Sciatic nerve (tissue), 2 donors: ENCODE measurements at places on chromosomes 2 and 18.

DNA sequence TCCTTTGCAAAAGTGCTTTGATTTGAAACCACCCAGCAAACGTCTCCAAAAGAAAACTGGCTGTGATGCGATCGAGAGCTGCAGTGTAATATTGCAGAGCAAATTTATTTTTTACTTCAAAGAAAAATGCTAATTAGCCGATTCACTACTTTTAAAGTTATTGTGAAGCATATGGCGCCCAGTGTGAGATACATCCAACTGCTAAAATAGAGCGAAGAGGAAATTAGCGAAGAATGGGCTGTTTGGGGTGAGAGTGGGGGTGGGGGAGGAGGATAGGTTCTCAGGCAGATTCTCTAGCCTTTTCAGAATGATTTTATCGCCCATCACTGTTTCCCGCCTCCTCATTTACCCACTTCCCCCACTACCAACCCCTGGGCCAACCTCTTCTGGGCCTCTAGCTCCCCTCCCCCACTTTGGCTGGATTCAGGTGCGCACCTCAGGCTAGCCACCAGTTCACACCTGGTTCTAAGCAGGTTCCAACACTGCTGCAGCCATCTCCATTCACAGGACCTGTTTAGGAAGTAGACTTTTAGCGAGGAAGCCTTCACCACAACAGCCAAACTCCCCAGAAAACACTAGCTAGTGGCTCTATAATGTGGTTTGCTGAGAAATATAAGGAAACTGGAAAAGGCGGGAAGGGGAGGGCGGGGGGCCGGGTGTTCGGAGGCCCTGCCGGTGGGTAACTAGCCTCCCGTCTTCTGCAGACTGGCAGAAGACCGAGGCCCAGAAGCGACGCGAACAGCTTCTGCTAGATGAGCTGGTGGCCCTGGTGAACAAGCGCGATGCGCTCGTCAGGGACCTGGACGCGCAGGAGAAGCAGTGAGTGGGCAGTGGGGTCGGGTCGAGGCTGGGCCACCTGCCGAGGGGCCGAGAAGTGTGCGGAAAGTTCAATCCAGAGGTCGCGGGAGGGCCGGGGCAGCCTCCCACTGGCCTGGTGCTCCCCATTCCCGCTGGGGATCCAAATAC, 6.0 kb upstream of the OTX1 start:
- DNase-seq, result no peak

GRCh38 chr2:63679252-63679855, 90.6 kb downstream of the MDH1 start:
- DNase-seq, result no peak

DNA sequence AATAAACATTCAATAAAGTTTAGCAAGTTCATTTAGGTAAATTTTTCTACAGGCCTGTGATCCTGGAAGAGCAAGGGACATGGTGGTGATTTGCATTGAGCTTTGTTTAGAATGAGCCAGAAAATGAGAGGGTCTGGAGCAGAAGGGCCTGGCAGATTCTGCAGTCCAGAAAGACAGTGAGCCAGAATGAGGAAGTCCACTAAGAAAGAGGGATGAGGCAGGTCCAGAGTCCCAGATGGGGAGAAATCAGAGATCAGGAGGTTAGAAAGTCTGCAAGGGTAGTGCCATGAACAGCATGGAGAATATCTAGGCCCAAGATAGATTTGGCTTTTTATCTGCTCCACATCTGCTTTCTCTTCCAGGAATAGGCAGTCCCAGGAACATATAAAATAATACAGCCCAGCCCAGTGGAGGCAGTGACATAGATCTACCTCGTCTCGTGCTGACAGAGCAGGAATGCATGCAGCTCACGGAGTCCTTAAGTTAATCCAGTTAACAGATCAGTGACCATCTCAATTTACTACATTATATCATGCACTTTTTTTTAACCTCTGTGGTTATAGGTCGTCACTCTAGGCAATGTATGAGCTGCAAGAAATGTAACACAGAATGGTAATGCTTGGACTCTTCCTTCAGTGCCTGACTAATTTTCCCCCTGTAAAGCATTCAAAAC, 429.0 kb downstream of the SUCLG1 start:
- no peak for DNase-seq

GRCh38 chr2:120976501-120977307, 241.0 kb downstream of the GLI2 start:
- DNase-seq, result no peak

DNA sequence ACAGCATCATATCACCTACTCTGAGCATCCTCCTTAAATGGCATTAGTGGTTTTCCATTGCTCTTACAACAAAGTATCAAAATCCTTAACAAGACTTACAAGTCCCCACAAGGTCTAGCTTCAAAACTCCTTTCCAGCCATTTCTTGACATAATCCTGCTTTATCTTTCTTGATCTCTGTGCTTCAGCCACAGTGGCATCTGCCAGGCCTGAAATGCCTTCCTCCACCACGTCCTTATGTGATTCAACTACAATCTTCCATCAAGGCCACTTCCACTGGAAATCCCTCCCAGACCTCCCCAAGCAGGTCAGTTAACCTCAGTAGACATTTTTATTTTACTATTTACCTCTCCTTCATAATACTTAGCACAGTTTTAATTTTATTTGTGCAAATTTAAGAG, 83.8 kb upstream of the CCDC150 start:
- DNase-seq, result no peak

DNA sequence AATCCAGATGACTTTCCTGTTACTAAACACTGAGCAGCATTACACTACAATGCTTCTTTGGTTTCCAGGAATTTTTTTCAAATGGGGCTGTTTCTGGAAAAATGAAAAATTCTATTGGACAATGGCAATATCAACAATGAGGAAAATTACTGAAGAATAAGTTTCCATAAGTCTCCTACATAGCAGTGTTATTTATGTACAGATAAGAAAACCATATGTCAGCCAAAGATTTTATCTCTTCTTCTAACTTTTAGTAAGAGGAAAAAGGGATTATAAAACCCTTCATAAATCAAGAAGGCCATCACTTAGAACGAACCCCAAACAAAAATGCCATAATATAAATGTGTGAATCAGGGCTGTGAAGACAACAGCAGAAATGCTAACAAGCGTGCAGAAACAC, 31.6 kb upstream of the NOSTRIN start:
- DNase-seq, result no peak

DNA sequence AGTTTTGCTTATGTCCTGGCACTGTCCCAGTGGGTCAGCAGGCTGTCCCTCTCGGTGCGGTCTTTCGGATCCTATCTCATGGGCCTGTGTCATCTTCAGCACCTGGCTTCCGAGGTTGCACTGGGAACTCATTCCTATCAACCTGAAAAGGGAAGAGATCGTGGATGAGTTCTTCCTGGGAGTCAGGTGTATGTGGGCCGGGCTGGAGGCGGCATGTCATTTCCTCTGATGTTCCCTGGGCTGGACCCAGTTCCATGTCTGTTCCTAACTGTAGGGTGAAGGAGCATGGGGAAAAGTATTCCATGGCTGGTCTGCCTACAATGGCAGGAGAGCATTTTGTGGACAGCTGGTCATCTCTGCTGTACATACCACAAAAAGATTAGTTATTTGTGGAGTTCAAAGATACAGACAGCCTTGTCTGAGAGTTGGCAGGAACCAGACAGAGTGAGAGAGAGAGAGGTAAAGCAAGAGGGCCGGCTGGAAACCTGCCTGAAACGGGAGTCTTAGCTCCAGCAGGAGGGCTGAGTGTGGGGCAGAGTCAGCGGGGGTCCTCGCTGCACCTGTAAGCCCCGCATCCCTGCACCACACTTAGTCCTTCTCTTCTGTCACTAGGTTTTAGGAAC, 25.2 kb downstream of the FAM228A start:
- no peak for DNase-seq

GRCh38 chr2:236876642-236877041, 209.0 kb upstream of the COPS8 start:
- no peak for DNase-seq

DNA sequence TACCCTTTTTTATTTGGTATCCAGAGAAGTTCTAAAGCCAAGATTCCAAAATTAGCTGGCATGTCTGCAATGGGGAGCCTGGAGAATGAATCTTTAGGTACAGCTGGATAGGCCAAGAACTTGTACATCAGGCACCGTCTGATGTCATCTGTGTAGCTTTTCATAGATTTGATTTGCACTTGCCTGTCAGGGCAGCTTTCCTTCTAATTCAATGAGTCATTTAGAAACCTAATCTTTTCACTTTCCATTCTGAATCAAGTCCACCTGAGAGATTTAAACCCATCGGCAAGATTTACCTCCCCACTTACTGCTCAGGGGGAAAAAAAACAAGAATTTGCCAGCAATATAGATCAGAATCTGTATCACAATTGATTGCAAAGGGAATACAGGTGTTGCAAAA, 60.9 kb upstream of the ACAA2 start:
- no peak for DNase-seq

DNA sequence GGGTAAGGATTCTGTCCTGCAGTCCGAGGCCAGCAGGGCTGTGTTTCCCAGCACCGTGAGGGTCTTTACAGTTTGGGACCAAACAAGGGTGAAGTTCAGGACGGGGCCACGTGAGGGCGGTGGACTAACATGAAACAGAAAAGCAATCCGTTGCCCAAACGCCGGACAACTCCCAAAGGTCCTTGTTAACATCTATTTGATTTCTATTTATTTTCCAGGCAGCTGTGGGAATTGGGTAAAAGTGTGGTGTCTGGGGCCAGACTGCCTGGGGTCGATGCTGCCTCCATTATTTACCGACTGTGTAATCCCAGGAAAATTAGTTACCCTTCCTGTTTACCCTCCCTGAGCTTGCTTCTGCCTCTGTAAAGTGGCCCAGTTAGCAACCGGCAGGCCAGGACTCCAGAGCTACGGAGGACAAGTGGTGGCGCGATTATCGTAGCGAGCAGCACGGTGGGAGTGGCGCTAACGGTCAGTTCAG, 66.3 kb upstream of the TCF7L1 start:
- DNase-seq, result peak; percentile 86

GRCh38 chr2:121596221-121597080, 52.8 kb downstream of the CLASP1 start:
- DNase-seq, result no peak

DNA sequence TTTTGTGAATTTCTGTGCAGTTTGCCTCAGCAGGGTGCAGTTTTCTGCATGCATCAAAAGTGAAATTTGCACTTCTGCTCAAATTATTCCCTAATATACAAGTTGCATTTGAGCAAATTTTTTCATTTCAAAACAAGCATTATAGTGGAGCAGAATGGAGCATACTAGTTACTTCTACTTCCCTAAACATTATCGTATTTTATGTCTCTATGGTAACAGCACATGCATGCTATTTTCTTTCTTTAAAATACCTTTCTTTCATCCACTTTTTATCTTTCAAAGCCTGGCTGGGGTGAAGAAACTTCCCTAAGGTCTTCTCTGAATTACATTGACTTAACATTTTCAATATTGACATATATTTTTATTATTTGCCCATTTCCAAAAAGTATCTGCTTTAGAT, 11.2 kb downstream of the RHBDD1 start:
- DNase-seq, result no peak

DNA sequence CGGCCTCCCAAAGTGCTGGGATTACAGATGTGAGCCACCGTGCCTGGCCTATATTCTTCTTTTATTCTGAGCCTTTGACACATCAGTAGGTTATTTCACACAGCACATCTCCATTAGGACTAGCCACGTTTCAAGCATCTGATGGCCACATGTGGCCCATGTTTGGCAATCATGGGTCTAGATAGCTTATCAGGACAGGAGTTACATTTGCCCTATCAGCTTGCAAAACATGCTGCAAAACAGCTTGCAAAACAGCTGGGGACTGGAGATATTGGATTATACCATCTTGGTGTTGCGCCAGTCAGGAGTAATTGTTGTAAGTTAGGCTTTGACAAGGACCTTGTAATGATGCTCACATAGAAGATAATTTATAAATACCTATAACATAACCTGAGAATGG, 94.9 kb downstream of the GBX2 start:
- no peak for DNase-seq

DNA sequence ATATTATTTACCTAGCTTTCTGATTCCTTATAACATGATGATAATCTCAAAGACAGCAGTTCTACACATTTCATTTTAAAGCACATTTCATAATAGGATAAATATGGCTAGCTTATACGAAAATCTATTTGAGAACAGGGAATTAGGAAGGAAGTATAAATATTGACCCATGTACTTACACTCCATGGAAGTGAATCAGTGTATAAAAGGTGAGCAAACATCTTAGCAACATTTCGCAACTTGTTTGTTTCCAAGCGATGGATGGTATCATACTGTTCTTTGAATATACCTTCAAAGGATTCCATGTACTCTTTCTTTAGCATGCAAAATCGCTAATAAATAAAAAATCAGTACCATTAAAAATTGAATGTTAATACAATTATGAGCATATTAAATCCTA, 53.1 kb downstream of the CWC22 start:
- no peak for DNase-seq

DNA sequence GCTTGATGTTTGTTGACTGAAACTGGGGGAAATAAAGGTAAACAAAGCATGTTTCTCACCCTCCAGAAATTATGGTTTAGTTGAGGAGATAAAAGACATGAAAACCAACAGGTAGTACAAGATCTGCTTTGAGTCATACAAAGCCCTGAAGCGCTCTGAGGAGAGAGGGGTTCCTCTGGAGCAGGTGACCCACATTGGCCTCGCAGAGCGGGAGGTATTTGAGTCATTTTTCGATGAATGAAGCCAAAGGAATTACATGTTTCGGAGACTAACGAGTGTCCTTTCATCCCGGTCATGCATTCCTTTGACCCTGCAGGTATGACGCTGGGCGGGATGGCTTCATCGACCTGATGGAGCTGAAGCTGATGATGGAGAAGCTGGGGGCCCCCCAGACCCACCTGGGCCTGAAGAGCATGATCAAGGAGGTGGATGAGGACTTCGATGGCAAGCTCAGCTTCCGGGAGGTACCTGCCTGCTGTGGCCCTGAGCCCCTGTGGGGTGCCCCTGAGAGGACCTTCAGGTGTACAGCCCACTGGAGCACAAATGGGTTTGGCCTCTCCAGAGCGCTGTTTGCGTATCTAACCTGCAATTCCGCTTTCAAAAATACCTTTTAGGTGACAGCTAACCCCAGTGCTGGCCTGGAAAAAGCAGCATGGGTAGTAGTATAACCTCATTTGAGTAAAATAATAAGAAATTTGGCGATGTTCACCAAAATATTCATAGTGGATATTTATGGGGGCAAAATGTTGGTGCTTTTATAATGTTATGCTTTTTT, 29.3 kb downstream of the EFHD1 start:
- DNase-seq, result no peak
